ENCODE measurements at places on chromosomes 2 and 18. TPM values are rescaled to one million over a fixed set of nuclear protein-coding genes. Genes with fewer than 3 reads are reported as not detected.

DNA sequence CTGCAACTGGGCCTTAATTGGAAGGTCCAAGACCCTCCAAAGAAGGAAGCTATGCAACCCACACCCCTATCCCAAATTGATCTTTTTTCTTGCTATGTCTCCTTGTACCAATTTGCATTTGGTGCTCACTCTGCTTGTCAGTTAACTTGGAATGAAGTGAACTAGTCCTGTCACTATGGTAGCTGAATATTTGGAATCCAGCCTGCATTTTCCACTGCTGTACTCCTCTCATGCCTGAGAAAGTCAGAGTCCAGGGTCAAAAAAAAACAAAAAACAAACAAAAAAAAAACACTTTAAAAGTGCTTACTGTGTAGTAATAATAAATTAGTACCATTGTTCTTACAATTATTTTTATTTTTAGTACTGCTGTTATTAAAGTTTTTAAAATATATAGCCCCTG lies 462.8 kb upstream of the SLC8A1 start:
- DNase-seq, result no peak

DNA sequence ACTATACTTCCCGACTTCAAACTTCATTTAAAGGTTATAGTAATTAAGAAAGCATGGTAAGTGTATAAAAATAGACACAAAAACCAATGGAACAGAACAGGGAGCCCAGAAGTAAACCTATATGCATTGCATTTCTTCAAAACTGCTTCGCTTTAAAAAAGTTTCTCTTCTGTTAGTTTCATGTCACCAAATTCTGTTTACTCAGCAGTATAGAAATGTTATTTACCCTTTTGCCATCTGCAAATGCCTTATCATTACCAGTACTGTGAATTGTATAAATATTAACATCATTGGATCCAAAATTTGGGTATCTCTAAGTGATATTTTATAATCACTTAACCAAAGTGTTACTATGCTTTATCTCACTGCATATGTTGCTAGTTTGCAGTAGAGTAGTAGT lies 45.9 kb upstream of the ZNF638 start:
- no peak for DNase-seq

DNA sequence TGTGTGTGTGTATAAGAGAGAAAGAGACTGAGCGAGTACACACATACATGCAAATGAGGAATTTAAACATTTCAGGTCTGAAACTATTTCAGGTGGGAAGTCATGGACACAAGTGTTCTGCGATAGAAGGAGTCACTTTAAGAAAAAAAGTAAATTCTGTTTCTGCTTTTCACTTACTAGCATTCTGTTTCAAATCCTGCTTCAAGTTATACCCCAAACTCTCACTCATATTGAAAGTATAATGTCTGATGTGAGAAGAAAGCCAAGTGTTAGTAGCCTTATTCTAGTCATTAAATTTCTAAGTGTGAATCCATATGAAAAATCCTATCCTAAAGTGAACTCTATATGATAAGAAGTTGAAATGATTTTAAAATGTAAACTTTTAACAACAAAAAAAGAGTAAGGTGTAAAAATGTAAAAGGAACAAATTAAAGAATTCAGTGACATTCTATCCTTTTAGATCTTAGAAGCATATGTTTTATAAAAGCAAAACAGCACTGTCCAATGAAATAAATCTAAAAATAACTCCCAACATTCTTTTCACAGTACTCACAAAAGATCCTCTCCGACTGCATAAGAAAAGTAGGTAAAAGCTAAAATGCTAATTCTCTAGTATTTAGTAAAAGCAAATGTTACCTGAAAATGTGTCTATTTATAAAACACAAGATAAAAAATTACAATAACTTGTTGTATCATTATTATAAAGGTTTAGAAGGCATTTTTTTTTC lies 570.6 kb downstream of the ZEB2 start:
- DNase-seq, result peak; percentile 26

UGT1A6 gene
- total RNA-seq, result 0.09 TPM

DNA sequence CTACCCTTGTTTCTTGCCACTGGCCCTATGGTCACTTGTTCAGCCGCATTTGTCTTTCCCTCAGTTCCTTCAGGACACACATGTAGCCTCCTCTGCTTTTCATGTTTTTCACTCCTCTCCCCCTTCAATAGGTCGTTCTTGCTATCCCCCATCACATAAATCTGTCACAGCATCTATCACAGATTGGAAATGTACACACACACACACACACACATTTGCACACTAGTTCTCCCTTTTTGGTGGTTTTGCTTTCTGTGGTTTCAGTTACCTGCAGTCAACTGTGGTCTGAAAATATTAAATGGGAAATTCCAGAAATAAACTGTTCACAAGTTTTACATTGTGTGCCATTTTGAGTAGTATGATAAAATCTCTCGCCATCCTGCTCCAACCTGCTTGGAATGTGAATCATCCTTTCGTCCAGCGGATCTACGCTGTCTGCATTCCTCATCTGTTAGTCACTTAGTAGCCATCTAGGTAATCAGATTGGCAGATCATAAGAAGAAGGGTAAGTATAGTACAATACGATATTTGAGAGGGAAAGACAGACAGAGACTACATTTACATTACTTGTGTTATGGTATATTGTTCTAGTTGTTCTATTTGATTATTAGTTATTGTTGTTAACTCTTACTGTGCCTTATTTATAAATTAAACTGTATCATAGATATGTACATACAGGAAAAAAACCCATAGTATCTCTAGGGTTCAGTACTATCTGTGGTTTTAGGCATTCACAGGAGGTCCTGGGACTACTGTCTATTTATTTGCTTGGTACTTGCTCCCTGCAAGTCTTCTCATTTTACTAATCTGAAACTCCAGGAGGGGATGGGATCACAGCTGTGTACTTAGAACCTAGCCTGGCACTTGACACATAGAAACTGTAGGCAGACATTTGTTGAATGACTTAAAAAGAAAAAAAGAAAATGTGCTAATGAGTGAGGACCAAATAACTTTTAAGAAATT lies 86.1 kb upstream of the PNPT1 start:
- DNase-seq, result peak; percentile 90

- no peak for DNase-seq
These were observed 12.5 kb downstream of the CAPN14 start for GRCh38 chr2:31204783-31205182.

GRCh38 chr2:181884601-181885000 lies 6.9 kb upstream of the ITPRID2 start:
- no peak for DNase-seq

AAK1 gene
- 82.6 TPM for total RNA-seq

MREG gene
- total RNA-seq, result 2.8 TPM

NTSR2 gene
- total RNA-seq, result not detected

DNA sequence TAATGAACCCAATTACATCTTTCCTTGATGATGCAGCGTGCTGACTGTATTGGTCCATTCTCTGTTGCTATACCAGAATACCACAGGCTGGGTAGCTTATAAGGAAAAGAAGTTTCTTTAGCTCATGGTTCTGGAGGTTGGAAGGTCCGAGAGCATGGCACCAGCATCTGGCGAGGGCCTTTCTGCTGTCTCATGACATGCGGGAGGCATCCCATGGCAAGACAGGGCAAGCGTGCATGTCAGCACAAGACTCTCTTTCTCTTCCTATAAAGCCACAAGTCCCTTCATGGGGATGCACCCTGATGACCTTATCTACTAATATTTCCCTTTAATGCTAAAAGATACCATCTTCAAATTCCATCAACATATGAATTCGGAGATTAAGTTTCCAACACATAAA lies 122.8 kb upstream of the FHL2 start:
- no peak for DNase-seq

ICOS gene
- not detected for total RNA-seq

COL6A3 gene
- 1,372 TPM for total RNA-seq

DNA sequence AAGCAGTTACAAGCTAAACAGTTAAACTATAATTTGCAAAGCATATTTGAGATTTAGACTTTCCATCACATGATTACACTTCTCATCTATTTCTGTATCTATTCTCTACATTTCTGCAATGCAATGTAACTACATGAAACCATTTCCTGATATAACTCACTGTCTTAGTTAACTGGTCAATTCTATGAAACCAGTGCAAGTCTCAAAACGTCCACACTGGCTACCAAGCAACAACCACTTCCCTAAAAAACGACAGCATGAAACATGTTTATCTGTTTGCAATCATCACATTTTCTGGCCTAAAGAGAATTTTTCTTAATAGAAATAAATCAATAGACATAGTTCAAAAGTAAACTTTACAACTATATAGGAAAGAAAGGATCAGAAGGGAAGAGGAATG lies 17.4 kb downstream of the FECH start:
- no peak for DNase-seq

DNA sequence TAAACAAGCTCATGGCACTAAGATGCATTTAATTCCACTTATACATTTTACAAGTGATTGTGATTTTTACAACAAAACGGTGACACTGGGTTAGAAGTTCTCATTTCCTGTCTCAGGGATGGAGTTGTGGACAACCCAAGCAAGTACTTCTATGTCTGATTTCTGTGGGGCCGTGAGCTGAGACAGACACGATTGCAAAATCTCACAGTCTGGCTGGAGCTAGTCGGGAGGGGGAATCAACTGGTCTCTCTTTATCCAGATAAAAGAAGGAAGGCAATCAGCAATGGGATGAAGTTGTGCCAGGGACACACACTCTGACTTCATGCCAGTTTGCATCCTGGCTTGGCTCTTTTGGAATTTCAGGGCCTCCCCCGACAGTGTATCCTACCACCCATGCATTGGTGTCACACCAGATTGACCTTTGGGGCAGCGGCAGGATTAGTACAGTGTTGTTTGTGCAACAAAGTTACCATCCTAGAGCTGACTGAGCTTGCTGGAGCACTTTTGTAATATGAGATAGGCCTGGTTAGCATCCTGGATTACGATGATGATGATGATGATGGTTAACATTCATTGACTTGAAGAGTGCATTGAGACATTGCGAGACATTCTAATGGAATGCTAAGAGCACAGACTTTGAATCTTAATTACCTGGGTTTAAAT lies 98.8 kb downstream of the CTAGE1 start:
- DNase-seq, result peak; percentile 77

FBLN7 gene
- total RNA-seq, result 3.2 TPM

LYG2 gene
- total RNA-seq, result not detected

GRCh38 chr2:199810422-199811171 lies 40.4 kb downstream of the FTCDNL1 start:
- DNase-seq, result peak; percentile 62

Data from fibroblast of the aortic adventitia (primary cell).